Activated T-helper 17 cell treated with anti-CD3 and anti-CD28 coated beads, Interleukin-2, amount 50 U/mL, for 72 hours (primary cell): ENCODE measurements at places on chromosomes 4 and X.

- no peak for ATAC-seq
Measured at GRCh38 chr4:76697129-76697803, 200.7 kb downstream of the SOWAHB start.

DNA sequence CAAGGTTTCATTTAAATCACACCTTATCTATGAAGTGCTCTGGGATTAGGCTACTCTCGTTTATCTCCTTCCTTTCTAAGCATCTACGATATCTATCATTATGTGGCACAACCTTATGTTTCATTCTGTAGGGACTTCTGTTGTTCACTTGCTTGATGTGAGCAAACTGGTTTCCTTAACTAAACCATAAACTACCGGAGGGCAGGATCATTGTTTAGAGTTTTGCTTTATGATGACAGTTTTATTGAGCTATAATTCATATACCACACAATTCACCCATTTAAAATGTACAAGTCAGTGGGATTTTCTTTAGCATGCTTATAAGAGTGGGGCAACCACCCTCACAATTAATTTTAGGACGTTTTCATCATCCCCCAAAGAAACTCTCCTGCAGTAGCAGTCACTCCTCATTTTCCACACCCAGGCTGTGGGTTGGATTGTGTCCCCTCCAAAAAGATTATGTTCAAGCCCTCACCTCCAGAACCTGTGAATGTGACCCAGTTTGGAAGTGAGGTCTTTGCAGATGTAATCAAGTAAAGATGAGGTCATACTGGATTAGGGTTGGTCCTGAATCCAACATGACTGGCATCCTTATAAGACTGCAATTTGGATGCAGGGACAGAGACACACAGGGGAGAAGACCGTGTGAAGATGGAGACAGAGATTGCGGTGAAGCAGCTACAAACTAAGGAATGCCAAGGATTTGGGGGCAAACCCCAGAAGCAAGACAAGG is 42.1 kb upstream of the SH3RF1 start:
- ATAC-seq, result no peak

DNA sequence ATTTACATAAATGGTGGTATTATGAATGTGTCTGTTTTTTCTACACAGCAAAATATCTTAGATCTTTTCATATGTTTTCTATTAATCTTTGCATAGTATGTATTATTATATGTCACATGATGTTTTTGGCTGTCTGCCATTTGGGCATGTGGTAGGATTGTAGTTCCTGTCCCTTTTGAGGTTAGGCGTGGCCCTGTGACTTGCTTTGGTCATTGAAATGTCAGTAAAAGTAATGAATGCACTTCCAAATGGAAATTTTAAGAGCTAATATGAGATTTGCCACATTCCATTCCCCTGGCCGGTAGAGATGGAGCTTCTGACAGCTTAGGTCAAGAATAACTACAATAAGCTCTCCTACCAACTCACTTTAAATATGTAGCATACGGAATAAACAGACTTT is 45.1 kb downstream of the JADE3 start:
- no peak for ATAC-seq

GRCh38 chrX:72430405-72430968 is 124.8 kb upstream of the CITED1 start:
- no peak for ATAC-seq

DNA sequence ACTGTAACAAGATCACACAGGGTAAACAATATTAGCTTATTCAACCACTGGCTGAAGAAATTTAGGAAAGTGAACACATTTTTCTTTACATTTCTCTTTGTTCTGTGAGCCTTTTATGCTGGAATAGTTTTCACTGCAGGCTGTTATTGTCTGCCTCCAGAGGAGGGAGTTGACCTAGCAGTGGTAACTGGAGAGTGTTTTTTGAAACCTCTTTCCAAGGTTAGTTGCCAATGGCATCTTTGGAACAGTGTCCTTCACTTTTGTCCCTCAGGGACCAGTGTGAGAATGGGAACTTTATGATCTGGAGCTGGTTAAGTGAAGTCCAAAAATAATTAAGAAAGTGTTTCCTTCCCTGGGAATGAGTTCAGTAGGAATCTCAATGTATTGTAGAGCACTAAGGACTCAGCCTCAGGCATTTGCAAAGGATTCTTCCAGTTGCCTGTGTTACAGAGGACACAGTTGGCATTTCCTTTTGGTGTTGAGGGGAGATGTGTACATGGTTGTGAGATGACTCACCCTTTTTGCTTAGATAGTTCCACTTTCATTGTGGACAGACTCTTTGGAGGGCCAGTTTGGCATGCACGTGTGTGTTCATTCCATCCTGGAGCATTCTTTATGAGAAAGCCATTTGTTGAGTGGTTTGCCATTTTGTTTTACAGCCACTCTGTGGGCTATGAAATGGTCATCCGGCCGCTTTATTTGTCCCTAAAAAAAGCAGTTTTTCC is 61.3 kb downstream of the AR start:
- ATAC-seq, result no peak

- no peak for ATAC-seq
Measured at GRCh38 chr4:186307497-186307896, 41.5 kb downstream of the F11 start.

GRCh38 chr4:97530676-97531075 is 612.6 kb downstream of the STPG2 start:
- ATAC-seq, result no peak

- ATAC-seq, result no peak
Measured at GRCh38 chr4:95371476-95372224, 177.1 kb downstream of the UNC5C start.

DNA sequence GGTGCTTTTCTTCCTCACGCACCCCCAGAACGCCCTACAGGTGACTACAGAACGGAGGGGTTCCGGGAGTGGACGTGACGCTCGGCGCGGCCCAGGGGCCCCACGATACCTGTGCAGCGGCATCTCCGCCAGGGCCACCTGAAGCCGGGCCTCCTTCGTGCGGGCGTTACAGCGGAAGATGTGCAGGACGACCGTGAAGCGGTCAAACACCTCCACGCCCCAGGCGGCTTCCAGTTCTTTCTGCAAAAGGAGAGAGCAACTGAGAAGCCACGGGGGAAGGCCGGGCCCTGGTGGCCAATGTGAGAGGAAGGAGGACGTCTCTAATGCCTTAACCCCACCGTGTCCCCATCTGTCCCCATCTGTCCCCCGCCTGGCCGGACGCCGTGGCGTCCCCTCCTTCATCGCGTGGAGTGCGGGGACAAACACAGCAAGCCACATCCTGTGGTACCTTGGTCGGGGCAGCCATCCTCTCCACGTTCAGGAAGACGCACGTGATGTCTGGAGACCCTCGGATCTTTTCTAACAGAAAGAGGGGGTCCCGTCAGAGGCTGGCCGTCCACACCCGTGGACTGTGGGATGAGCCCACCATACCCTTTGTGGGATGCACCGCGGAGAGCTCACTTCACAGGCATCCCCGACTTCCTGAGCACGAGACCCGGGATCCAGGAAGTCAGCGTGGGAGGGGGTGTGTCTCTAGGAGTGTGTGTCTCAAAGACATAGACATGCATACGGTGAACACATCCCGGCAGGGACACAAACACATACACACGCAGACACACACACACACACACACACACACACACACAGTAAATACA is 3.6 kb downstream of the GTPBP6 start:
- no peak for ATAC-seq

- no peak for ATAC-seq
Measured at GRCh38 chr4:147805946-147806345, 74.1 kb downstream of the ARHGAP10 start.

- ATAC-seq, result no peak
Measured at GRCh38 chr4:72449705-72450104, 119.3 kb downstream of the ADAMTS3 start.

GRCh38 chr4:147339100-147339499 is 141.8 kb upstream of the EDNRA start:
- no peak for ATAC-seq

- no peak for ATAC-seq
Measured at GRCh38 chr4:2297606-2298531, 36.0 kb upstream of the MXD4 start.

GRCh38 chr4:36394352-36394903 is 113.0 kb downstream of the DTHD1 start:
- ATAC-seq, result peak; percentile 91

- ATAC-seq, result no peak
Measured at GRCh38 chr4:120995266-120996010, 72.9 kb upstream of the PRDM5 start.

GRCh38 chr4:120843849-120844527 is 78.5 kb downstream of the PRDM5 start:
- peak; percentile 32 for ATAC-seq
